ENCODE measurements at places on chromosomes 4 and X.

DNA sequence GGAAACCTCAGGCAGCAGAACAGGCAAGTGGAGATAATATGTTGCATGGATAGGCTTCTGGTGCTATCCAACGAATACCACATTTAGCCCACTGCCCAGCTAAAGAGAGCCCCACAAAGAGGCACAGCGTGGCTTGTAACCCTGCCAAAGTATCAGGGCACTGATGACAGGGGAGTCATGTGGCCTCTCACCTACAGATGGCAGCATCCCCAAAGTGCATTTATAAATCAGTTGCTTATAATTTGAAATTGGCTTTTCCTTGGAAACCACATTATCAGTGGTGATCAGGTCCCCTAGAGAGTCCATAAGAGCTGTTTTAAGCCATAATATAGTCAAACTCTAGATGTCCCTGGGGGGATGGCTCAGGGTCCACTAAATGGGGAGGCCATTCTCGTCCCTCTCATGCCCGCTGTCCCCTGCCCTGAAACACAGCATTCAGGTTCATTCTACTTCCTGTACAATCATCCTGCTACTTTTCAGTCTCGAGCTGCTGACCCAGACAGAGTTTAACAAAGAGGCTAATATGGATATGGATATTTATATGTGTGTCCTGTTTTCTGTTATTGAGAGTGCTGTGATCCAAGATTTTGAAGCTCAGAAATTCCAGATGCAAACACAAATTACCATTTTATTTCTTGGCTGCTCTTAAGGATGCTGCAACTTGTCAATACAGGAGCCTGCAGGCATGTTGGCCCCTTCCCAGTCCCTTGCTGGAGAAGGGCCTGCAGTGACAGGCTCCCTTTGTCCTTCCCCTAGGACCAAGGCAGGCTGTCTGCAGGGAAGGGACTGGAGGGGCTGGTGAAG, 28.5 kb downstream of the SRPX start:
- peak; percentile 38 for DNase-seq

GRCh38 chr4:118327554-118328241, 25.1 kb downstream of the PRSS12 start:
- DNase-seq: no peak

DNA sequence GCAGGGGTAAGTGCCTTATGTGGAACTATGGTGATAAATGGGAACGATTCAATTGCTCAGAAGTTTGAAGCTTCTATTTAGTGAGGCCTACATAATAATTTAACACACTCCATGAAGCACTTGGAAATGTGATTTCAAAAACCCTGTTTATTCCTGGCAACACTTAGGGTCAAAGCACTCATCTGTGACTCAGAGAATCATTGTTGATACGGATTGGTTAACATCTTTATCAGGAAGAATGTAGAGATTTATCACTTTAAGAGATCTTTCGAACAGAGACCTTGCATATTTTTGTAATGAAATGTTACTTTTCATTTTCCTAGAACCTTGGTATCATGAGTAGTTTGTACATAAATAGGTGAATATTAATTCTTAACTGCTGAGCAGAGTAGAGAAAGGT, 269.1 kb upstream of the SLIT2 start:
- no peak for DNase-seq

- DNase-seq: no peak
Measured at GRCh38 chr4:145907812-145908211, 30.8 kb downstream of the ZNF827 start.

DNA sequence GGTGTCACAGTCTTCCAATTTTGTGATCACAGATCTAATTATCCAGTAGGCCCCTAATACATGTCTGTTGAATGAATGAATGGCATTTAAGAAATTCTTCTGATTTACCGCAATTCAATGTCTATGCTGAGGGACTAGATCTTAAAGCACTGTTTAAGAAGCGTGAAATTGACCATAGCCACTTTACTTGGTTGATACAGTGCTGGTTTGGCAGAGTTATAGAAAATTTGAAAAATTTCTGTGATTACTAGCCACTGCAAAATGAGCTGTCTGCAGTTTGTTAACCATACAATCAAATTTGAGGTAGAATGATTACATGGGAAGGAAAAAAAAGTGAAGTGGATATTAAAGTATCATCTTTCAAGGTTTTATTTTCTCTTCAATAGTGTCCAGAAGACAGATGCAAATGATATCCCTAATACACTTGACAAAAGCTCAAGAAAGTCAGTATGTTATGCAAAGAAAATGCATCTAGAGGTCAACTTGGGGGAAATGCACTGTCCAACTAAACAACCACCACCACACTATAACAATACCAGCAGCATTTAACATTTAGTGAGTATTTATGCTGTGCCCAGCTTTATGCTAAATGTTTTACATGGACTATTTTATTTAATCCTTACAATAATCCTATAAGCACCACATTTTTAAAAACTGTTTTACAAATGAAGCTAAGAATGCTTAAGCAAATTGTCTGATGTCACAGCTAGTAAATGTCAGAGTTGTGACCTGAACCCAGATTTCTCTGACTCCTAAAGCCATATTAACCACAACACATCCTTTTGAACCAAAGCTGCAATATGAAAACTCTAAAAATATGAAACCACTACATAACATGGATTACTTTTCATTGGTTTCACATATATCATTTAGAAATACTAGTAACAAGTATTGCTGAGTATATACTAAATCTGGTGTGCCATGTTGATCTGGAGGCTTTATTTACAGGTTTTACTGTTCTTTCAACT, 217.9 kb upstream of the MAB21L2 start:
- DNase-seq: no peak

GRCh38 chr4:181004056-181004455, 1239.1 kb upstream of the TENM3 start:
- no peak for DNase-seq

DNA sequence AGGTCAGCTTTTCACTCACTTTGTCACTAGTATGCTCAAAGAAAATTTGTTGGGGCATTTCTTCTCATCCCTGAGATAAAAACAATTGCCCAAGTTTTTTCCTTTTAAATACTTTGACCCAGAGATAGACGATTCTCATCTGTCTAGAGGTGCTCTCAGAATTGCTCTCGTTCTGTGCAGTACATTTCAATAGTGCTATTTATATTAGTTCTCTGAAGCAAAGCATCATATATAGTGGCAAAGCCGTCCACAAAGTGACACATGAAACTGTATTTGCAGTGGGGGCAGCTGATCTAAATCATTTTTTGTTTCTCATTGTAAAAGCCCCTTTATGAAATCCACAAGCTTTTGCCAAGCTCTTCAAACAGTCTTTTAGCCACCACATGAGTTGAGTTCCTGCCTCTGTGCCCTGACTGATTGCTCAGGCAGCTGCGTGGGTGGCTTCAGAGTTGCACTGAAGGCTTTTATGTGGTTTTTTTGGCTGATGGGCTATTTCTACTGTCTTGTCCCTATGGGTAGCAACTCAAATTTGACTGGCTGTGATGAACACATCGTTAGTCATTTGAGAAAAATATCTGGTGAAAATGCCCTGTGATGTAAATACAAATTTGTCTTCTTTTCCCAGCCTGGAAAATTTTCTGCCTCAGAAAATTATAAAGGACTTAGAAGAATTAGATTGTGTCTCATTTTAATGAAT, 119.1 kb upstream of the OTUD4 start:
- DNase-seq: no peak

DNA sequence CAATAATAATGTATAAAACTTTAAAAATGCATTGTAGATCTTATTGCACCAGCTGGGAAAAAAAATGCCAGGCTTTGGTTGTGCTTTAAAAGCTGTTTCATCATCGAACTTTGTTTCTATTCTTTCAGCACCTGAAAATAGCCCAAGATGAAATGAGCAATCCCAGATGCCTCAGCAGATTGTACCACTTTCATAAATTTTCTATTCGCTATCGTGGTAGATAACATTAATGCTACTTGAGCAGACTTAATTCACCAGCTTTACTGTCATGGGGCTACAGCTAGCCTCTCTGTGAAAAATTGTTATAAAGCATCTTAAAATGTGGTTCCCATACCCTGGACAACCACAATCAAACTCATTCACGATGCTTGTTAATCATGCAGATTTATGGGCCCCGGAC, 599.6 kb upstream of the HS3ST1 start:
- DNase-seq: no peak

- DNase-seq: no peak
Measured at GRCh38 chr4:139834226-139834662, 168.6 kb downstream of the MGST2 start.

DNA sequence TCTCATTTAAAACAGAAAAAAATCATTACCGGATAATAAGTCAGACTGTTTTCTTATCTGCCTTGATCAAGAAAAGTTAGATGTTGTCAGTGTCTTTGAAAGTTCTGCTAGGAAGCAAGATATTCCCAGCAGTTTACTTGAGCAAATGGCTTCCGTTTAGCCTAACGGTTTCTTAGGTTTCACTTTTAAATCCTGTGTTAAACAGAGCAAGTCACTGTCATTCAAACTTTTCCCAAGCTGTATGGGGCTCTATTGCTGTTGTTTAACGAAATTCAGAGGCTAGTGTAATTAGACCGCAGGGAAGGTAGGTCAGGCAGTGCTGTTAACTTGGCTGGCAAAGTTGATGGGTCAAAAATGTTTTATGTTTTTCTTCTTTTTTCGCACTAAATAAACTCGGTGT, 80.3 kb upstream of the NEIL3 start:
- peak; percentile 44 for DNase-seq

- DNase-seq: no peak
Measured at GRCh38 chr4:187663076-187663475, 332.5 kb upstream of the ZFP42 start.

DNA sequence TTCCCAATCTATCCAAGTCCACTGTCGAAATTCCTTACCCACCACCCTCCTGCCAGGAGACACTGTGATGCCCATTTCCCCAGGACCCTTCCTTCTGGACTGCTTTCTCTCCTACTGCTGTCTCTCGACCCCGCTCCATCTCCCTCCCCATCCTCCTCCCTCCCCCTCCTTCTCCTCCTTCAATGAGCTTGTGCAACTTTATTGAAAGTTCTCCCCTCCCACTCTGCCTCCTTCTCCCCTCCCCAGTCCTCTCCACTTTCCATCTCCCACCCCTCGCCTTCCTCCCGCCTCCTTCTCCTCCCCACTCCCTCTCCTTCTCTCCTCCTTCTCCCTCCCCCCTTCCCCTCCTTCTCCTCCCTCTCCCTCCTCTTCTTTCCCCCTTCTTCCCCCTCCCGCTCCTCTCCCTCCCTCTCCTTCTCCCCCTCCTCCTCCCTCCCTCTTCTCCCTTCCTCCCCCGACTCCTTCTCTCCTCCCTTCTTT, 116.6 kb upstream of the FAT1 start:
- no peak for DNase-seq

DNA sequence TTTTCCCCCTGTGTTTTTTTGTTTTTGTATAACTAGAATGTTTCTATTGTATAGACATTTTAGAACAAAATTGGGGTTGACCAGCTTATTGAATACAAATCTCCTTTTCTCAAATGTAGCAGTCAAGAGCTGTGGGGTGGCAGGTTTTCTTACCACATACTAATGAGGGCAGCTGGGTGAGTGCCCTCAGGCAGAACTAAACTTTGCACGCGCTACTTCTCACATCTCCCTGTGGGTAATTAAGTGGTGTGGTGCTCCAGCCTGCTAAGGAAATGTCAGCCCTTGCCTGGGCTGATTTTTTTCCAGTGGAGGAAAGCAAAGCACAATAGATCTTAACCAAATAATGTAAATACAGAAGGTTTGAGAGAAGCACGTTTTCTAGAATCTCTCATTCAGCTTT, 717.6 kb upstream of the TENM3 start:
- DNase-seq: no peak

- no peak for DNase-seq
Measured at GRCh38 chr4:498328-498904, 540 bp downstream of the ZNF721 start.

DNA sequence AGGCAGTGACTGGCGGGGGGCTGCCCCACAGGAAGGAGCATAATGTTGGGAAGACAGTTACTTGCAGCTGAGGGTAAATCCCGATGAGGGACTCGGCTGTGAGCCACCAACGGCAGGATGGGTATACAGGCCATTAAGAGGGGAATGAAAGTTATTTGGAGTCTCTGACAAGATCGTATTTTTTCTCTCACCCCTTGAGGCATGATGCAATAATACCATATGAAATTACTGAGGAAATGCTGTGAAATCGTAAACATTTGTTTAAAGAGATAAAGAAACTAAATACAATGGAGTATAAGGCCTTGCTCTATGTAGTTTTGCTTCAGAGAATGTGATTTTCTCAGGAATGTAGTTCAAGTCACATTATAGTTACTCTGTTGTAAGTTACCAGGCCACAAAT, 12.7 kb downstream of the IL1RAPL1 start:
- no peak for DNase-seq

DNA sequence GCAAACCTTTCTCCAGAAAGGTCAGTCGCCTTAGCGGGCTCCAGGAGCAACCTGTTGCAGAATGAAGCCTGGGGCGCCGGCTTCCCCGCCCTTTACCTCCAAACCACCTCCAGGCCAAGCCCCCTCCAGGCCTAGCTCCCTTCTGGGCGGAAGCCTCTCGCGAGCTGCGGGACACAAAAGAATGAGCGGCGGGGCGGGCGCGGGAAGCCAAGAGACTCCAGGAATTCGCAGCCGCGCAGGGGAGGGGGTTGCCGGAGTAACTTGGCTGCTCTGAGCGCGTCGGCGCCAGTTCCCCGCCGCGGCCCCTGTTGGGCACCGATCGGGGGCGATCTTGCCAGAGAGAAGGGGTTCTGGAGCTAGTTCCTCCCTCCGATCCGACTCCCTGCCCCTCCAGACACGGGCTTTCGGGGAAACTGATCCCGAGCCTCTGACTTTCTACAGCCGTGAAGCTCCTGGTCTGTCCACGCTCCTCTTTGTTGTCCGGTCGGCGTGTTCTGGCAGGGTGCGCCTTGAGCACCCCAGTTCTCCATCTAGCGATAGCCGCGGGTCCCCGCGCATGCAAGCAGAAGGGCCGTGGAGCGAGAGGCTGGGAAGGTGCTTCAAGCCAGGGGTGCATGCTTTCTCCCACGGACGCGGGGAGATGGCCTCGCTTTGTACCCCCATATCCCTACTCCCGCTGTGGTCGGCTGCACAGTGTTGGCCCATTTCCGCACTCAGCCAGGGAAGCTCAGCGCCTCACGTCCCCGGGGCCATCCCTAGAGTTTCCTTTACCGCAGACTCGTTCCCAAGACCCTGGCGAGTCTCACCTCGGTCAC, 1.2 kb downstream of the PROM1 start:
- no peak for DNase-seq

DNA sequence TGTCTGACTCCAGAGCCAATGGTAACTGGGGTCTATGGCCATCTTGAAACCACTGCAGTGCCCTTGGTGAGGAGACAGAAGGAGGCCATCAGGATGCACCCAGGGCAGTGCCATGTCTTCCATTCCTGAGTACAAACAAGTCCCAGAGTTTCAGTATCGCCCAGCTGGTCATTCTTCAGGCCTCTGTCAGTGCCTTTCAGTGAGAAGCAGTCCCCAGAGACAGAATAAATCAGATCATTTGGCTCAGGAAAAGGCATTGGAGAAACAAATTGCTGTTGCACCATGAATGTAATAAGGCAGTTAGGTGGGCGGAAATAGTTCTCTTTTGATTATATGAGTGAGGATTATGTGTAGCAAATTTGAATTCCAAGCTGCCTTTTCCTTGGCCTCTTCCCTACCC, 21.3 kb downstream of the ADGRG4 start:
- no peak for DNase-seq

- no peak for DNase-seq
Measured at GRCh38 chrX:121655276-121655675, 607.9 kb downstream of the GLUD2 start.
